ENCODE measurements at places on chromosomes 5 and 9.

GRCh38 chr9:115531410-115532125, 413.6 kb upstream of the TNC start:
- ATAC-seq = no peak

GRCh38 chr5:76473661-76474060, 70.6 kb downstream of the IQGAP2 start:
- ATAC-seq = peak; percentile 73

DNA sequence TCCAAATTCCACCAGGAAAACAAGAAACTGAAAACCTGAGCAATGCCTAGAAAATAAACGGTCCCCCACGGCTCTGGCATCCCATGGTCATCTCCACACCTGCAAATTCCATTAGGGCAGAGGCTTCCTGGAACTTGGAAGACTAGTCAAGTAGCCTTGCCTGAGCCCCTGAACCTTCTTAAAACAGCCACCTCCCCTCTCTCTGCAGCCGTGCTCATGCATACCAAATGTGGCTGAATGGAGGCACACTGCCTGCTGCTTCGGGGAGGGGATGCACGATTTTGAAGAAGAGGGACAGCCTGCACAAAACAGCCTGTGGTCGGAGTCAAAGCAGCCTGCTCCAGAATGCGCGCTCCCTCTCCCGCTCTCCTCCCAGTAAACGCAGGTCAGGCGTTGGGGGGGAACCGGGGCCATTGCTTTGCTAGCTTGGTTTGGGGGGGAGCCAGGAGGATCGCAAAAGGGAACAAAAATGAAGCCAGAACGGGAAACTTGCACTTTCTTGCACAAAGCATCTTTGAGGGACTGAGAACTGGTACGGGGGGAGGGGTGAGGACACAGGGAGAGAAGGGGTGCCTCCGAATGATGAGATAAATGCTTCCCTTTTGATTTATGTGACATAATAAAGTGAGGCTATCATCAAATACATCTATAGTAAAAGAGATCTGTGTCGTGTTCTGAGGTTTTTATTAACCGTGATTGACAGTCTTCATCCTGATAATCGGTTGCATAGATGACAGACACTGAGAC, at the start of gene TRPM3:
TRPM3 (minus strand) TSS at position 347 of the 747 bp plus-strand sequence; CDS start at position 80, 267 bp downstream.
- ATAC-seq = no peak

DNA sequence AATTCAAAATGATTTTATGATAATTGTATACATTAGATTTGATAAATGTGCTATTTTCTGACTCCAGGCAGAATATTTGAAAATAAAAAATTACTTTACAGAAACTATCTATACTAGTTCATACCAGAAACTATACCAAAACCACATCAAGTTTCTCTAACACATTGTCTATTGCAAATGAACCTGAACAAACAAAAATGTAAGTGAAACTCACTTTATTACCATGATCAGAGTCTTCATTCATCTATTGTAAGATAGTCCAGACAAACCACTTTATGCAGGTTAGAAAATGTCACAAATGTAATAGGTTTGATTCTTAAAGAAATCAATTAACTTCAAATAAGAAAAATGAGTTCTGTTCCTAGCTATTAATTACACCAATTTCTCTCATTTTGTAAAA, 99.4 kb downstream of the OXCT1 start:
- ATAC-seq = no peak

DNA sequence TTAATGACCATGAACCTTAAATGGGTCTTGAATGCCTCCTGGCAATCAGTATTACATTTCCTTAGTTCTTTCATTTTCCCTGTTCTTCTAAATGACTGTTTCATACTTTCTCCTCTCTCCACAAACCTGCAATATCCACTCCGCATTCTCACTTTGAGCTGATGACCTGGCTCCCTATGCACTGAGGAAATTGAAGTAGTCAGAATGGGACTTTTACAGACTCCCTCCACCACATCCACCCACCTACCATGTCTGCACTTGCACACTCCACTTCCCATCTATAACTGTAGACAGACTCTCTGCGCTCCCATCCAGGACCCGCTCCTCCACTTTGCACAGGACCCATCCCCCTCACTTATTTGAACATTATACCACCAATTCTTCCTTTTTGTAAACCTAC, 36.2 kb upstream of the GZMA start:
- ATAC-seq = no peak

GRCh38 chr9:89810431-89810830, 205.6 kb downstream of the GADD45G start:
- no peak for ATAC-seq

DNA sequence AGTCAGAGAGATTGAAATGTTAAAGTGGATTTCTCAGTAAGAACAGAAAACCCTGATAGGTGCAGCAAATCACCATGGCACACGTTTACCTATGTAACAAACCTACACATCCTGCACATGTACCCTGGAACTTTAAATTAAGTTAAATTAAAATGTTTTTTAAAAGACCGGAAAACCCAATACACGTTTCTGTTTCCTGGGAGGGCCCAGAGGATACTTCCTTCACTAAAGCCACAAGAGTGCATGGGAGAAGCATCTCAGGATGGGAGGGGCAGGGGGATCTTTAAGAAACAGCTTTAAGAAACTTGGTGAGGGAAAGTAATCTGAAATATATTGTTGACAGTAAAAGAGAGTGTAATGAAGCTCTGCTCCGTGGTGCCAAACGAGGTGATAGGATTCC, 164.7 kb upstream of the PTGER4 start:
- no peak for ATAC-seq

- ATAC-seq = no peak
Observed at GRCh38 chr5:178283520-178283919, 50.9 kb upstream of the PHYKPL start.

- no peak for ATAC-seq
Observed at GRCh38 chr5:2746561-2747032, 4.9 kb downstream of the IRX2 start.

- no peak for ATAC-seq
Observed at GRCh38 chr5:36371366-36371765, 69.7 kb upstream of the RANBP3L start.

DNA sequence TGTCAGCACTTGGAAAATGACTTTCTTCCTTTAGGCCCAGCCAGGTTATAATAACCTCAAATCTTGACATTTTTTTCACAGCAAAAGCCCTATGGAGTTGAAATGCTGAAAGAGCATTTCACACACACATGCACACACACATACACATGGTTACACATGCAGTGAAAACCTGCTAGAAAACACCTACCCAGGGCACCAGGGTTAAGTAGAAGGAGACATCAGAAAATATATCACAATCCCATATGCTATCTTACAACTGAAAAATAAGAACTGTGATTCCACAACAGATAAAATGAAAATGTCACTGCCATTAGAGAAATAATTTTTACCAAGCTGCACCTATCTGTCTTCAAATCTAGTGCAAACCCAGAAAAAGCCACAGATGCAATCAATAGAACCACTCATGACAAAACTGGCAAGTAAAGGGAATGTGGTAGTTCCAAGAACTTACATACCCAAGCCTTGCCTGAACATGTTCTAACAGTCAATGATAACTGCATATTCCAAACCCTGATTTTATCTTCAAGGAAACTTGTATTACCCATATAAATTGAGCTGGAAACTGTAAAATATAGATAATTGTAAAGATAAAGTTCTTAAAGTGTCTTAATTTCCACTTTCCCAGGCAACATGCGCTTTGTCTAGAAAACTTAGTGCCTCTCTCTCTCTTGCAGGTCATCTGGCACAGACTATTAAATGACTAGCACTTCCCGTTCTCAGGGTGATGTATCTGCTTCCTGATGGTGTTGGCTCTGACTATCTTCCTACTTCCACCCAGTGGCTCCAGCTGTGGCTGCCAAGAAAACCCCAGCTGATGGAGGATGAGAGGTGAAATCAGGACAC, 250.2 kb upstream of the PTGER4 start:
- peak; percentile 42 for ATAC-seq

DNA sequence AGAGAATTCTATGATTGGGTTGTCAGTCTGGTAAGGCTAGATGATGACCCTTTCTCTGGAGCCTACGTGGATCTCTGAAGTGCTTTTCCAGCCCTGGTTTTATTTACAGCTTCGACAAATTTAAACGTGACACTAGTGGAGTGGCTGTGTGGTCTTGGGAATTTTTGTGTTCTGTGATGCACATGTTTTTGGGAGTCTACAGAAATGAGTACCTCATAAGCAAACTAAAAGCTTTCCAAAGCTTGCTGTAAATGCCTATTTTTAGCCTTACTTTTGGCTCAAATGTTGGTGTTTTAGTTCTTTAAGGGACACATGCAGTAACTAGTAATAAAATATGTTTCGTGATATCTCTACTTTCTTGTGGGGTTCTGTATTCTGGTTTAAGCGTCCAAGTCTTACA, 3.3 kb downstream of the LARP1 start:
- no peak for ATAC-seq

GRCh38 chr5:65483546-65484346, 2.0 kb upstream of the ADAMTS6 start:
- no peak for ATAC-seq

DNA sequence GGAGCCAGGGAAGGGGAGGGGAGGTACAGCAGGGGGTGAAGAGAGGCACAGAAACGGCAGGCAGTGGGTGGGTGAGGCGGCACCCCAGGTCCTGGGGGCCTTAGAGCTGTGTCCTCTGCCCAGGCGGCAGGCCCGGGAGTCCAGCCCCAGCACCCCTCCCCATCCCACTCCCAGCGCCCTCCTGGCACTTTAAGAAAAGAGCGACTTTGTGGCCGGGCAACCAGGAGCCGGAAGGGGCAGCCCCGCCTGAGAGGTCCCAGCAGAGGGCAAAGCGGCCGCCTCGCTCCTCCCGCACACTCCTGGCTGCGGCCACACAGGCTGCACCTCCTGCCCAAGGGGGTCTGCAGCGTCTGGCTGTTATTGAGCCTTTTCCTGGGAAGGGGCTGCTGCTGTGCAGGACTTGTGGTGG, 42.6 kb downstream of the NACC2 start:
- no peak for ATAC-seq

DNA sequence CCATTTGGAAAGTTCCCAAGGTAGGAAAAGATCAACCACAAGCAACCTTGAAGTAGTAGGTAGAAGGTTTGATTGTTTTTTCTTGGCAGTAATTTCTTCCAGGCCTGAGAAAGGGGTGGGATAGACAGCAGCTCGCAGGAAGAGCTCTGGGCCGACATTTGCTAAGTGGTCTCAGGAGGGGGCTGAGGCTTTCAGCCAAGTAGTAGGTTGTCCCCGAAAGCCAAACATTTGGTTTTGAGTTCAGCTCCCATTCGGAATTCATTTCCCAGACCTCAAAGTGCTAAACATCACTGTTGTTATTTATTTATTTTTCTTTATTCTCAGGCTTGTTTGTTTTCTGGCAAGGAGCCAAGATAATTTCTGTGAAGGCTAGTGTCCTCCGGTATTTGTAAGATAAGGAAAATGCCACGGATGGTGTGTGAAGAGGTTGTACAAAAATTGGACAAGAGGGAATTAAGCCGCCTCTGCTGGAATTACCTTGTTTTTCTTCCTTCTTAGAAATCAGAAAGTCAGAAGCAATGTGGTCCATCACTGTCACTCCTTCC, 112.1 kb downstream of the KIF4B start:
- no peak for ATAC-seq

- no peak for ATAC-seq
Observed at GRCh38 chr9:131179561-131180219, 54.3 kb downstream of the NUP214 start.

DNA sequence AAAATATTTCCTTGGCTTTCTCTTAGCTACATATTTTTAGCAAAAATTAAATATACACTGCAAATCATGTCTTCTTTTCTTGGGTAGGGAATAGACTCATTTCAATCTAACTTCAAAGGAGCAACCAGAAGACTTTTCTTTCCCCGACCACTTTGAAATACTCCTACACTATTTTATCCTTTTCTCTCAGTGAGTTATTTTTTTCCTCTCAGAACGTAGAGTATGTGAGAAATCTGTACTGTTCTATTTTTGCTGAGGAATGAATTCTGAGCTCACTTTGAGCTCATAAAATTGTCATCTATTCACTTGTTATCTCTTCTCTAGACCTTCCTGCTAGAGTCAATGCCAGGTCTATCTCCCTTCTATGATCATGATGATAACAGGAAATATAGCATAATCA, 22.2 kb upstream of the DAPK1 start:
- no peak for ATAC-seq

- peak; percentile 76 for ATAC-seq
Observed at GRCh38 chr5:115321309-115321708, 24.9 kb upstream of the CCDC112 start.

DNA sequence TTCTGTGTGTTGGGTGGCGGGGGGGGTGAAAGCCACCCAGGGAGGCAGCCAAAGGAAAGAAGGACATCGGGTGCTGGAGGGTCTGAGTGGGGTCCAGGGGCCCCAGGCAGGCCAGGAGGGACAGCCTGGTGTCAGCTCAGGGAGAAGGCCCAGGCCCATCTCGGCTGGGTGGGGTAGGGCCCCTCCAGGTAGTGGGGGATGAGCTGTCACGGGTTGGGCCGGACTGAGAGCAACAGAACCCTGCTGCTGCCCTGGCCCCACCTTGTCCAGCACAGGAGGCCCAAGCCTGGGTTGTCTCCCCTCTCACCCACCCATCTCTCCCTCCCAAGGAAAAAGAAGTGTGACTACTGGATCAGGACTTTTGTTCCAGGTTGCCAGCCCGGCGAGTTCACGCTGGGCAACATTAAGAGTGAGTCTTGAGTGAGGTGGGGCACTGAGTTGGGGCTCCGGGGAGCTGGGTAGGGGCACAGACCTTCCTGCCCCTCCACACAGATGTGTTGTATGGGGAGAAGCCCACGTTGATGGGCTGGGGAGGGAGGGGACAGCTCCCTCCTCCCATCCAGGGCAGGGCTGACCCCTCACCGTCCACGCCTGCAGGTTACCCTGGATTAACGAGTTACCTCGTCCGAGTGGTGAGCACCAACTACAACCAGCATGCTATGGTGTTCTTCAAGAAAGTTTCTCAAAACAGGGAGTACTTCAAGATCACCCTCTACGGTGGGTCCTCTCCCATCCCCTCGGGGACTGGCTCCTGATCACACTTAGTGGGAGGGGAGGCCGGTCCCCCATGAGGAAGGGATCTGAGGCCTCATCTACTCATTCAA, 2.3 kb downstream of the LCN2 start:
- ATAC-seq = no peak

DNA sequence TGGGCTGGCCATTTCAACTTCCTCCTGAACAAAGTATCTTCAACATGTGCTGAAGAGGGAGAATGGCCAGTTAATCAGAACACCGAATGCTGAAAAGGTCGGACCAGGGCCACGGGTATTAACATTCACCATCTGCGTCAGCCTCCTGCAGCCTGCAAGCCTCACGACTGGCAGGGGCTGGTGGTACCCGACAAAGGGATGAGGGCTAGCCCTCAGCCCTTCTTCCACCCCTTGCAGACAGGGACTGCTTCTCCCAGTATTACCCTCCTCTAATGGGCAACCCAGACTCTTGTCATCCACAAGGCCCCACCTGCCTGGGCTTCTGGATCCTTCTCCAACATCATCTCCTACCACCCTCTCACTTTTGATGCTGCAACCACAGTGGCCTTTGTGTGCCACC, 246.6 kb downstream of the FSTL4 start:
- no peak for ATAC-seq

GRCh38 chr9:126844085-126844484, 16.4 kb upstream of the ZBTB34 start:
- ATAC-seq = no peak

- no peak for ATAC-seq
Observed at GRCh38 chr5:123809594-123810221, 297.7 kb downstream of the CSNK1G3 start.

- no peak for ATAC-seq
Observed at GRCh38 chr5:36660397-36661049, 54.1 kb downstream of the SLC1A3 start.
